ENCODE measurements at places on chromosomes 7 and 10.

DNA sequence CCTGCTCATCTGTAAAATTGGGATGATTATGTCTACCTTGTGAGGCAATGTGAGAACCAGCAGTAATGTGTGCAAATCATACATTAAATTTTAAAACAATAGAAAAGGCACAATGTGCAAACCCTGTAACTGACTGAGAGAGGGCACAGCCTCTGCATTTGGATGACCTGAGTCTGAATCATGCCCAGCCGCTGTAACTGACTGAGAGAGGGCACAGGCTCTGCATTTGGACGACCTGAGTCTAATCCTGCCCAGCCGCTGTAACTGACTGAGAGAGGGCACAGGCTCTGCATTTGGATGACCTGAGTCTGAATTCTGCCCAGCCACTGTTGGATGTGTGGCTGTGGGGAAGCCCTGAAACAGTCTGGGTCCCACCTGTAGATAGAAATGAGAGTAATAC, 351.5 kb upstream of the SHH start:
- no peak for DNase-seq

DNA sequence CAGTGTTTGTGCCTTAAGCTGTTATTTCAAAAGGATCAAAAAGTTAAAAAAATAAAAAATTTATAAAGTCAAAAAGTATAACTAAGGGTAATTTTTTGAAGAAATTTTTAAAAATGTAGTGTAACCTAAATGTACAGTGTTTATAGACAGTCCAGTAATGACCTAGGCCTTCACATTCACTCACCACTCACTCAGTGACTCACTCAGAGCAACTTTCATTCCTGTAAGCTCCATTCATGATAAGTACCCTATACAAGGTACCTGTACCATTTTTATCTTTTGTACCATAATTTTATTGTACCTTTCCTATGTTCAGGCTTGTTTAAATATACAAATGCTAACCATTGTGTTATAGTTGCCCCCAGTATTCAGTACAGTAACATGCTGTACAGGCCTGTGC, 21.5 kb downstream of the DNAJC9 start:
- DNase-seq = no peak

DNA sequence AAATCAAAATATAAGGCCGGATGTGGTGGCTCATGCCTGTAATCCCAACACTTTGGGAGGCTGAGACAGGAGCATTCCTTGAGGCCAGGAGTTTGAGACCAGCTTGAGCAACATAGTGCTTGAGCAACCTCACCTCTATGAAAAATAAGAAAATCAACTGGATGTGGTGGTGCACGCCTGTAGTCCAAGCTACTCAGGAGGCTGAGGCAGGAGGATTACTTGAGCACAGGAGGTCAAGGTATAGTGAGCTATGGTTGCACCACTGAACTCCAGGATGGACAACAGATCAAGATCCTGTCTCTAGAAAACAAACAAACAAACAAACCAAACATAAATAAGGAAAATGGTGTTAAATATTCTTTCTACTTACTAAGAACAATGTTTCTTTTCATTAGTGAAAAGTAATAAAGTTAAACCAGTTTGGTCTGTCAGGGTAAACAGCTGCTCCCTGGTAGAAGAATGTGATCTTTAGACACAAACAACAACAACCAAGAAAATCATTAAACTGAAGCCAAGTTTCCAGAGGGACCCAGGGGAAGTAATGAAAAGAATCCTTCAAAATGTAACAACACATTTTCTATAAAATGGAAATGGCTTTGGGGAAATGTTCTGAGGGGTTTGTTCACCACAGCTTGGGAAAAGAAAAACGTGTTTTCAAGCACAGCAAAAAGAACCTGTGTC, 17.5 kb upstream of the BAG3 start:
- no peak for DNase-seq

DNA sequence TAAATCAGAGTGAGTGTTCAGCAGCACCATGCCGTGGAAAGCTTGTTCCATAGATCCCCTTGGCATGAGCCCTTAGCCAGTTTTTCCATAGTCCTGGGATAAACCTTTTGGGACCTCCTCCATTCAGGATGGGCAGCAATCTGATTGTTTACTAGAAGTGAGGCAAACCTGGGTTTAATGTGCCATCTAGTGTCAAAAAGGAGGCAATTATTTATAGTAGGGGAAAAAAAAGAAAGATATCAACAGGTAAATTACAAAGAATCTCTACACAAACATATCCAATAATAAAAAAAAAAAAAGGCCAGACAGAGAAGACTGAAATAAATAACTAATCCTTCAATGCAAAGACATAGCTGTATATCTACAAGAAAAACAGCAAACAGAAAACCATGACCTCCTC, 229.0 kb upstream of the STK17A start:
- no peak for DNase-seq

DNA sequence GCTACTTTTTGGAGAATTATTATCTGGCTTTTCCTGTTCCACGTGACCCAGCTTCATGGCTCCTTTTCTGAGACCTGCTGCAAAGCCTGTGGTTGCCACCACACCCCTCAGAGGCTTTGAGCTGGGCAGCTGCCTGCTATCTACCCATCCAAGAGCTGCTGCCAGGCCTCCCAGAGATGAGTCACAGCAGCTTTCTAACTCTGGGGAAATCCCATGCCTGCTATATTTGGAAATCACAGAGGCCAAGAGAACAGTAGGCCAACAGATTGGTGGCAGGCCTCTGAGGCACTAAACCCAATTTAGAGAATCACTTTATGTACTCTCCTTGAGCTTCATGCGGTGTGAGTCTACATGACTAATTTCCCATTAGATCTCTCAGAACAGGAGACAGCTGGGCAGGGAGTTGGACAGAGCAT, 35.2 kb downstream of the SGCE start:
- peak; percentile 90 for DNase-seq

- DNase-seq = no peak
These were observed 57.1 kb upstream of the IGFBP3 start for GRCh38 chr7:45978010-45978681.

Measured in hematopoietic multipotent progenitor cell treated with erythropoietin and hydrocortisone succinate and interleukin-3 and kit ligand, for 6 days (in vitro differentiated cells).